ENCODE measurements at places on chromosomes 11 and 22.

DNA sequence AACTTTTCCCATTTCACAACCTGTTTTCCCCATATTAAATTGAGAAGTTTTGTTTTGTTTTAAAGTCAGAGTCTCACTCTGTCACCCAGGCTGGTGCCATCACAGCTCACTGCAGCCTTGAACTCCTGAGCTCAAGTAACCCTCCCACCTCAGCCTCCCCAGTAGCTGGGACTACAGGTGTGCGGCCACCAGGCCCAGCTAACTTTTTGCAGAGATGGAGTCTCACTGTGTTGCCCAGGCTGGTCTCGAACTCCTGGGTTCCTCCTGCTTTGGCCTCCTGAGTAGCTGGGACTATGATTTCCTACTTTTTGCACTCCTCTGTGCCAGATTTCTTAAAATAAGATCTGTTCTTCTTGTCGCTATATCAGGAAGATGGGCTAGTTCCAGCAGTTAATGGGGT lies 44.9 kb downstream of the GNB1L start:
- no peak for DNase-seq

DNA sequence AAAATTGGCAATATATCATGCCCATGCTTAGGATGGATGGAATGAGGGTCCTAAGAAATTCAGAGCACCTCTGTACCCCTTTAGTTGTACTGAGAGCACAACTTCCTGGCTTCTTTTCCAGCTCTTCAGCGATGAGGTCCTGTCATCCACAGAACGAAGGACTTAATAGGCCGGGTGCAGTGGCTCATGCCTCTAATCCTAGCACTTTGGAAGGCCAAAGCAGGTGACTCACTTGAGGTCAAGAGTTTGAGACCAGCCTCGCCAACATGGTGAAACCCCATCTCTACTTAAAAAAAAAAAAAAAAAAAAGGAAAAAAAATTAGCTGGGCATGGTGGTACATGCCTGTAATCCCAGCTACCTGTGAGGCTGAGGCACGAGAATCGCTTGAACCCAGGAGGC lies 125.3 kb upstream of the BMAL1 start:
- DNase-seq, result no peak

DNA sequence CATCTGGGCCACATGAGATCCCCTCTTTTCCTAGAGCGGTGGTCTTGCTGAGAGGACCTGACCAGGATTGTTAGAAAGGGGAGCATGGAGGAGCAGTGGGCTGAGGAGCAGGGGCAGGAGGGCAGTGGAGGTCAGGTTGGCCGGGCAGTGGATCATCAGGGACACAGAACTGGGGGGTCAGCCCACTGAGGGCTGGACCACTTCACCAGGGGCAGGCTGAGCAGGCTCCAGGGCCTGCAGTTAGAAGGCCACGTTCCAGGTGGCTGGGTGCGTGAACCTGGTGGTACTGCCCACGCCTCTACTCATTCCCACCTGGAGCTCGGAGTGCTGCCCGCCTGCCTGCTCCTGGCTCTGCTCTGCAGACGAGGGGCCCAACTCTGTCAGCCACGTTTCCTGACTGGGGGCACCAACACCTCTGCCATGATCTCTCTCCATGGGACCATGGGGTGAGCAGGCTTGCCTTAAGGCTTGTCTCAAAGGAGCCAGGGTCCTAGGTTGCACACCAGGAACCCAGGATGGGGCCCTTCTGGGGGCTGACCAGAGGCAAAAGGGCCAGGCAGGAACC lies 9.7 kb downstream of the MRGPRF start:
- DNase-seq, result no peak

GRCh38 chr11:128725630-128726319 lies 31.9 kb downstream of the FLI1 start:
- no peak for DNase-seq

DNA sequence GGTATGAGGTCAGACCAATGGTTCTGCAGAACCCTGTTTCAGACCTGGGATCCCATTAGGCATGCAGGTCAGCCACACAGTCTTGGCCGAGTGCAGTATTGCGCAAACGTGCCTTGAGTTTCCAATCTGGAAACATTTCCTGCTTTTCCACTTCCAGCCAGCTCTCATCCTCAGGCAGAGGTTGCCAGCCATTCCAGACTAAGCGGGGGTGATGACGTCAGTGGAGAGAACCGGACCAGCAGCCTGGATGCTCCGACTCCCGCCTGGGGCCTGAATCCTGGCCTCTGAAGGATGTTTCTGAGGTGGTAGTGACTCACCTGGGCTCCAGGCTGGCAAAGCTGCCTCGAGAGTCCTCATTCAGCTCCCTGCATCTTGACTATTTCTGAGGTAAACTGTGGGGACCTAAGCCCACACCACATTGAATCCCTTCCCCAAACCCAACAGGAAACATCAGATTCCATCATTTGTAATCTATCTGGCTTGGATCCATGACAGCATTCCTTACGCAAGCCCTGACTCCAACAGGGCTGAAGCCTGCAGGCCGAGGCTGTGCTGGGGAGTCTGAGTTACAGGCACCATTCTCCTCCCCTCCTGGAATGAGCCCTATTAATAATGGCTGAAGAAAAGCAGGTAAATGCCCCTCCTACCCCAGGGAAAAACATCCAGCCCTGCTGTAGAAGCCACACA lies 83.0 kb downstream of the ABTB2 start:
- no peak for DNase-seq
